Fibroblast of skin of right quadriceps (primary cell): ENCODE measurements at places on chromosomes 2 and 18.

GRCh38 chr2:220226076-220226475 lies 598.6 kb downstream of the SLC4A3 start:
- DNase-seq = peak; percentile 8

GRCh38 chr18:8050616-8051329 lies 483.7 kb downstream of the PTPRM start:
- no peak for DNase-seq

DNA sequence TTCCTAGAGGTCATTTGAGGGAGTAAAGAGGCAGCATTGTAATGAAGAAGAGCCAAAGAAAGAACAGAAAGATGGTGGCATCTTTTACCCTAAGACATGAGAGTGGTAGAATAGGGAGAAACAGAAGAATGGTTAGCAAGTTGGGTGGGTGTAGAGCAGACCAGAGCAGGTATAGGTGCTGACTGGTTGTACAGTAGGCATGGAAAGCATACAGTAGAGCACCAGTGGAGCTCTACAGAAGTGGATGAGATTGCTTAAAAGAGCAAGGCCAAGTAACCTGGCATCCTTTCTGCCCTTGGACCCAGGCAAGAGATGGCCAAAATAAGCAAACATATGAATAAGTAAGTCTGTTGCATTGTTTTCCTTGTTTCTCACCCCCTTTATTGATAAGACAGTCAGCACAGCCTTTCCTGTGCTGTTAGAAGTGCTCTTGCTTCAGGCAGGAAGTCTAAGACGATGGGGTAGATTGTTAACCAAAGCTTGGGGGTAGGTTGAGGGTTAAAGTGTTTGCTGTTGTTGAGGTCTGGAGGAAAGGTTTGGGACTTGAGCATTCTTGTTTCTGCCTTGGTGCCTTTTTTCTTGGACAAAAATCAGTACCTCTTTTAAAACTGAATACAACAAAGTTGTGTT lies 76.9 kb downstream of the DIS3L2 start:
- DNase-seq = no peak

DNA sequence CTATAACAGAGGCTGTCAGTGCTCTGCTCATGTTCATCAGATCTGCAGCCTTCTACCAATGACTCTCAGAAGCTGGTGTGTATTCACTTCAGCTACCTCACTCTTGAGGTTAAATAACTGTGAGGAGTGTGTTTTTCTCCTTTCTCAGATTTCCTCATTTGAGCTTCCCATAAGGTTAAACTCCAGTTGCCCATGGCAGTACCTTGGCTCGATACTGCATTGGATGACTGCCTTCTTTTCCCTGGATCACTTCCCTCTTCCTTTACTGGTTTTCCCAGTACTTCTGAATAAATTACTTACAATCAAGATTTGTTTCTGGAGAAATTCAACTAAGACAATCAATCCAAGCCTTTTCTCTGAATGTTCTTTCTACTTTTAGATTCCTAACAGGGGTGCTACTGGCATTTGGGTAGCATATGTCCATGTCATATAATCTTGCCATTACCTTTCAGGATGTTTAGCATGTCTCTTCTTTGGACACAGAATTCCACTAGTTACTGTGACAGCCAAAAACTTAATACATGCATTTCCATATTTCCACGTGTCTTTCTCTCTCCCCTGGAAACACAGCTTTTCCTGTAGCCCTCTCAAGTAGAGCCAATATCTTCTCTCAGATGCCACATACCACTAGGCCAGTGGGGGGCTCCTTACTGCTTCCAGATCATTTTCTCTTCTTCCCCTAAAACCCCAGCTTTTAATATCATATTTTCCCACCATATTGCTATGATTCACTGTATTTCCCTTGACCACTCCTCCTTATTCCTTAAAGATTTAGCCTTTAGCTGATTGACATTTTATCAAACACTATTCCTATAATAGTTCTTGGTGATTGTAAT lies 15.0 kb upstream of the SPOPL start:
- DNase-seq = no peak

GRCh38 chr18:75369026-75369721 lies 58.3 kb downstream of the SMIM21 start:
- no peak for DNase-seq

DNA sequence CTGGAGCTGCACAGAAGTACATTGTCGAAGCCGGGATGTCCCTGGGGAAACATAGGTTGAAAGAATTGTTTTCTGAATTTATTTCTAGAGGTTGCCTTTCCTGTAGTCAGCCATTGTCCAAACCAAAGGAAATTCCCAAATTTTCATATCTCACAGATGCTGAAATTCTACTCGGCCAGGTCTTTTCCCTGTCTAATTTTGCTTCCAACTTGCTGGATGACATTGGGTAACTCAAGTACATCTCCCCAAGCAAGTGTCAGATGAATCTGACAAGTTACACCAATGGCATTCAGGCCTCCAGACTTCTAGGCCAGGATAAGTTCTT lies 47.5 kb upstream of the ROCK2 start:
- DNase-seq = no peak

DNA sequence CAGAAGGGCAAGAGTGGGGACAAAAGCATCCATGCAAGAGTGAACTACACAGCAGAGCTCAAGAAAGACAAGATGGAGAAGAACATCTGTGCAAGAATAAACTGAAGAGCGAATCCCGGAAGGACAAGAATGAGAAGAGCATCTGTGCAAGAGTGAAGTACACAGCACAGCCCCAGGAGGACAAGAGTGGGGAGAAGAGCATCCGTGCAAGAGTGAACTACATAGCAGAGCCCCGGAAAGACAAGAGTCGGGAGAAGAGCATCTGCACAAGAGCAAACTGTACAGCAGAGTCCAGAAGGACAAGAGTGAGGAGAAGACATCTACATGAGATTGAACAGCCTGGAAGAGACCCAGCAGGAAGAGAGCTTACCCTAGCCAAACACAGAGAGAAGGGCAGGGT lies 284.6 kb downstream of the PIEZO2 start:
- no peak for DNase-seq

- no peak for DNase-seq
These were observed 82.9 kb upstream of the CCDC85A start for GRCh38 chr2:56100791-56101312.

DNA sequence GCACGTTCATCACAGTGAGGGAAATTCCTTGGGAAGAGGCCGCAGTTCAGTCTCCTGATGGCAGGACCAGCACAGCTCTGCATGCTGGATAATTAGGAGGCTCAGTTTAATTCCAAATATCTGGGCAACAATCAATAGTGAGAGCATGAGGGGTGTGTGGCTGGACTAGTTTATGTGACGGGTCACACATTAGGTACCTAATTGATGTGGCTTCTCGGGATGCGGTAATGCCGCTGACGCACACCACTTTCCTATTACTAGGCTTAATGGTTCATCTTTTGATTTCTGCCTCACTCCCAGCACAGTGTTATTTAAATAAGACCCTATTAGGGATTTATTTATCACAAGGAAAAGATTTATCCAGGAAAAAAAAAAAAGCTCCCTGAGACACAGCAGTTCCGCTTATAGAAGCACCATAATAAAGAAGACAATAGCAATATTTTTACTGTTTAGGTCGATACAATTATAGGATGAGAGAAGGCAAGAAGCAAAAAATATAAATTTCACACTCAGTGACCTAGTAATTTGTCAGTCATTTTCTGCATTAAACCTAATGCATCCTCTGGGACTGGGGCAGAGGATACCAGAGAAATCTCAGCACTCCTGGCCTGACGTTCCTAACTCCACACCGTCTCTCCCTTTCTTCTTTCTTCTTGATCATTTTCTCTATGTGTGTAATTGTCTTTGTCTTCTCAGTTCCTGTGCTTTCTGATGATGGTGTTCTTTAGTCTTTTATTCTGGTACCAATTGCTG lies 264.7 kb upstream of the SLC14A2 start:
- no peak for DNase-seq

DNA sequence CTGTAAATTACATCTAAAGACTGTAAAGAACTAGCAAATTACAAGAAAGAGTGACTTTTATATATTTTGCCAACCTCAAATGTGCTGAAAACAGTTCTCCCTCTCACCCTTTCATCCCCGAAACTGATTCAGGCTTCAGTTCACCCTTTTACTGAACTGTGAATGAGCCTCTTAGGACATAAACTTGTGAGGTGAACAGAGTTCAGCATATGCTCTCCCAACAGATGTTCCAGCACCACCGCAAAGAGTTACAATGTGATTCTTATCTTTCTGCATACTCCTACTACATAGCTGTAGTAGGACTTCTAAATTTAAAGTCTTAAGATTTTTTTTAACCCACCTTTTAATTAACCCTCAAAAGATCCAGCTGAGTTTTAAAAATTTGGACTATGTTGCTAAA lies 1.2 kb upstream of the ZCCHC2 start:
- DNase-seq = no peak

- DNase-seq = no peak
These were observed 74.7 kb downstream of the CD28 start for GRCh38 chr2:203781151-203781550.

GRCh38 chr18:63376538-63376937 lies 9.5 kb upstream of the KDSR start:
- DNase-seq = peak; percentile 29

DNA sequence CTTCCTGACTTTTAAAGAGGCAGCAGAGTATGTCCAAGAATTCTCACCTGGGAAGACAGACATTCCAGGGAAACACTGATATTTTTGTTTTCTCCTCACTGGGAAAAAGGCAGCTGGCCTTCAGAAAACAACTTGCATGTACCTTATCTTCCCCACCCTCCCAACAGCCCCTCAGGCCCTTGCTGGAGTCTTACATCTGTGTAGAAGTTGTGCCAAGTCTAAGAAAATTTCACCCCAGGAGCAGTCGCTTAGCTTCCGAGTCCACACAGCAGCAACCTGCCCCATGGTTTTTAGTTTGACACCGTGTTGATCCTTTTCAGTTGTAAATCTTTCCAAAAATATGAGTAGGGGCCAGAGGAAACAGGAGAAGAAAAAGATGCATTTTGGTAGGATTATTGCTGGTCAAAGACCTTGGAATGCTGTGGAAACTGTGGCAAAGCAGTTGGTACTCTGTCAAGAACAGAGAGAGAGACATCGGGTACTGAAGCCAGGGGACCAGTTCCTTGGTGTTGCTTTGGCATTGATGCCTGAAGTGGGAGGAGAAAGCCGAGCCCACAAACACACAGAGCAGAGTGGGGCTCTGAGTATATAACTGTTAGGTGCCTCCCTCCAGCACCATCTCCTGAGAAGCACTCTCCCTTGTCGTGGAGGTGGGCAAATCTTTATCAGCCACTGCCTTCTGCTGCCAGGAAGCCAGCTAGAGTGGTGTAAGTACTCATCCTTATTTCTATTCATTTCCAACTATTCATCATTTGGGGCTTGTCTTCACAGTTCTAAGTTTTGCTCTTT lies at the start of gene SLC14A1:
Gene SLC14A1, plus strand, starts transcription at position 615 of the 789 bp plus-strand sequence. CDS start 6,140 bp downstream, outside the sequence.
- DNase-seq = no peak

DNA sequence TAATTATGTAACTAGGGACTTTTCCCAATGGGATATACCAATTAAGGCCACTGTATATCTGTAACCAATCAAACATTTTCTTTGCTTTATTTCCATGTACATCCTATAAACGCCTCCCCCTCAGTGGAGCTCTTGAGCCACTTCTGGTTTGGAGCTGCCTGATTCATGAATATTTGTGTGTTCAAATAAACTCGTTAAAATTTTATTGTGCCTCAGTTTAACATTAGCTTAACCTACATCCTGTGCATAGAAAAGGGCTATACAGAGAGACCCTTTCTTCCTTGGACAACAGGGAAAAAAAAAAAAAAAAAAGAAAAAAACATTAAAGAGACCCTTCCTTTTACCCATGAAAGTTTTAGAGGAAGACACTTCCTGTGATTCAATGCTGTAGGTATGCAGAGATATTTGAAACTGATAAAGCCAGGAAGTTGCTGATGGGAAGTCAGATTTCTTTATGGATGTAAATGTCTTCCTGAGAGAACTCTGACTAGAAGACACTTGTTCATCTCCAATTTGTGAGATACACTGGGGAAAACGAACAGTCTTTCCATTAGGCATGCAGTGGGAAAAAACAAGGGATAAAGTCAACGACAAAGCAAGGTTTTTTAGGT lies 614.6 kb upstream of the SOX11 start:
- DNase-seq = peak; percentile 25

DNA sequence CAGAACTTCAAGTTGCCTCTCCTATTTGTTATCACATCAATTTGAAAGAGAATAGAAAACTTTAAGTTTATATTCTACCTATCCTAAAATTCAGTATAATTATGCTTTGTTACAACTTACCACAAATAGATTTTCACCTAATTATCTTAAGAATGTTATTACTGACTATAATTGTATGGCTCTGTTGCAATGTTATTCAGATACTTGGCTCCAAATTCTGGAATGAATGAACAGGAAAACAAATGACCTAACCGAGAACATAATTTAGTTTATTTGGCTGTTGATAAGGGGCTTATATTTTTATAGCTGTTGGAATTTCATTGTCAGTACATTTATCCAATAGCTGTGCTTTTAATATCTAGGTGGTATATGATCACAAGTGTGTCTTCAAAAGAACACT lies 173.2 kb upstream of the GULP1 start:
- no peak for DNase-seq

DNA sequence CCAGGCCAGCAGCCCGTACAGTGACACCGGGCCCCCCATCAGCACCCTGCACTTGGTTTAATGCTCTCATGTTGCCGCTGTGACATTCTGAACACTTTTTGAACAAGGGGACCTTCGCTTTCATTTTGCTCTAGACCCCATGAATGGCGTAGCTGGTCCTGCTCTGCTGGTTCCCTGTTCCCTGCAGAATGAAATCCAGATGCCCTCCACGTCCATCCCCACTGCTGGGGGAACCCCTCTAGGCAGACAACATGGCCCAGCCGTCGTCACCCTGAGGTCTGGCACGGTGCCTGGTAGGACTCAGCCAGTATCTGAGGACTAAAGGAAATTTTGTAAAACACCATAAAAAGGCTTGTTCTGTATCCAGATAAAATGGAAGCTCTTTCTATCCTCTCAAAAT lies 128.6 kb downstream of the KCTD1 start:
- peak; percentile 28 for DNase-seq

DNA sequence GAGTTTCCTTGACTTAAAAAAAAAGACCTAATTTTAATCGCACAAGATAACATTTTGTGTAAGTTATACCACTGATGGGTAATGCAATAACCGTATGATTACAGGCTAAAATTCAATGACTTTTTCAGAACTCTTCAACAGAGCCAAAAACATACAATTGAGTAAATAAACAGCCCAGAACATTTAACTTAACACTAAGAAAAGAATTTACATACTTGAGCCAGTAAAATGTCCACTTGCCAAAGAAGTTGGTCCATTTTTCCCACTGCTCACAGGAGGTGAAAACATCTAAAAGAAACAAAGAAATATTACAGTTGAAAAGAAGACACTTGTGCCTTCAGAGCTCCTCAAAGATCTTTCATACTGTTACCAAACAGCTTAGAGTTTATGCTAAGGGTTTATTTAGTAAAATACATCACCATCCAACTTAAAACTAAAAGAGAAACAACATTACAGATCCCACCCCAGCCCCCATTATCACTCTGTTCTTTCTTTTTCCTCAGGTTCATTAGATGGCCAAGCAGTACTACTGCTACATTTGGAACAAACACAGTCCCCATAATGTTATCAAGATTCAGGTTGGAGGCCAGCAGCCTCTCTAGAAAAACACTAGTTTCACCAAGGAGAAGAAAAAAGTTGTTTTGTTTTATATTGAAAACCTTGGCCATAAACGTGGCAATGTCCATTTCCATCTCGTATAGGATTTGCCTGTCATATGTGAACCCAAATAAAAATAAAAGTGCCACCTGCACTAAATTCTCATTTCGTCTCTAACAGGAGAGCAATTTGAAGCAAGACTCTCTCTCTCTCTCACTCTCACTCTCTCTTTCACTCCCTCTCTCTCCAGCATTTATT lies 2.7 kb downstream of the TCF4 start:
- DNase-seq = no peak
